ENCODE measurements at places on chromosomes 2 and 18.

DNA sequence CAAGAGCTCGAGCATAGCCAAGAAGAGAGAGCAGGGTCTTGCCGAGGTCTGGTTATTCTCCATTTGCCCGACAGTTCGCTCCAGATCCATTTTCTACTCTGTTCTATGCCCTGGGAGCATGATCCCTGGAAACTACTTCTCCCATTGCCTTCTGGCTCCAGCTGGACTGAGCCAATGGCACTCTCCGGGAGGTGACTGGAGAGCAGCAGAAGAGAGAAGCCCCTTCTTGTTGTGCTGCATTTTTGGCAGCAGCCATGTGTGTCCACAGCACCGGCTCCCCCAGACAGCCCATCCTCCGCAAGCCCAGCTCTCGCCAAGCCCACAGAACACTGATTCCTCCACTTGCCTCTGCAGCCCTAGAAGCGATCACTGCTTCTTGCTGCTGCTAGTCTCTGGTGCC is 345.5 kb downstream of the TNS1 start:
- DNase-seq = no peak

- DNase-seq = no peak
Observed at GRCh38 chr2:225510796-225511195, 111.3 kb downstream of the NYAP2 start.

GRCh38 chr2:314561-315336 is 26.9 kb upstream of the ALKAL2 start:
- no peak for DNase-seq

GRCh38 chr2:216650626-216651257 is 17.5 kb downstream of the IGFBP2 start:
- no peak for DNase-seq

DNA sequence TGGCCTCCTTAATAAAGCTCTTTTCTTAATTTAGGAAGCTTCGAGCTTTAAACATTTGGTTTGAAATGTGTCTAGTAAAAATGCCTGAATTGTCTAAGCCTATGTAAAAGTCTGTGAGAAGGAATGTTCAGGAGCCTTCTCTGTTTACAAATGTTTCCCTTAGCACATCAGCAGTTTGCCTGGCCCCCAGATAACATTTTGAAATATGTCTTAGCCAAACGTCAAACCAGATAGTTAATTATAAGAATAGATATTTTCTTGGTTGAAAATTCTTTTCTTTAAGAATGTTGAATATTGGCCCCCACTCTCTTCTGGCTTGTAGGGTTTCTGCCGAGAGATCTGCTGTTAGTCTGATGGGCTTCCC is 498.6 kb downstream of the CCDC85A start:
- no peak for DNase-seq

GRCh38 chr2:168097431-168097830 is 150.0 kb downstream of the STK39 start:
- peak; percentile 98 for DNase-seq

DNA sequence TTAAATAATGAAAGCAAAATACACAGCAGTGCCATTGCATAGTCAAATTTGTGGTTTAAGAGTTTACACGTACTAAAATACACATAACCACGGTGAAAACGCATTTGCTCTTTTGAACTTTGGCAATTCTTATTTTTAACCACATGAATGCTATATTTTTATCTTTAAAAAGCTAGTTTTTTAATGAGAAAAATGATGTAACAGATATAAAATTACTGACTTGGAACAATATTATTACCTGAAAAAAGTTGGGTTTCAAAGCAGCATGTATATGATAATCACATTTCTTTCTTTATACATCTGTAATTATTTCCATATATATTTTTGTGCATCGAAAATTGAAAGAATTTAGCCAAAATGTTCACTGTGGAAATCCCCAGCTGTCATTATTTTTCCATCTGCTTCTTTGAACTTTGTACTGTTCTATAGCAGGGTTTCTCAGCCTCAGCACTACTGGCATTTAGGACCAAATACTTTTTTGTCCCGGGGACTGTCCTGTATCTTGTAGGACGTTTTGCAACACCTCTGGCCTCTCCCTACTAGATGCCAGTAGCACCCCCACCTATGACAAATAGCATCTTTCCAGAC is 75.9 kb upstream of the CAB39 start:
- DNase-seq = no peak

GRCh38 chr2:104249629-104250028 is 604.3 kb upstream of the POU3F3 start:
- no peak for DNase-seq

- peak; percentile 72 for DNase-seq
Observed at GRCh38 chr18:77057006-77057395, 75.6 kb downstream of the MBP start.

DNA sequence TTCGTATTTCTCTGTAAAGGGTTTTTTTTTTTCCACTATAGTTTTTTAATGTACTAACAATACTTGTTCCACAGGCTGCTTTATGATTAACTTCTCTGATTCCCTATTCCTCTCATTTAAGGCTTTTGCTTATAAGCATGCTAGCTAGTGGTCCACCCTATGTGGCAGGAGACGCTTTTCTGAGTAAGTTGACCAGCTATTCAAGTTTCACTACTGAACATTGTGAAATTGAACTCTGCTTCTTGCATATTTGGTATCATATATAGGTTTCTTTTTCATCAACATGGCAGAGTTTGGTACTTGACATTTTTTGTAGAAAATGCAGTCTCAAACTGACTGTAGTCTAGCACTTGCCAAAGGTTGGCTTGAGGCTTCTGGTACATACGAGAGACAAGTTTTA is 74.2 kb downstream of the OTX1 start:
- DNase-seq = no peak

GRCh38 chr2:164538240-164538866 is 82.9 kb downstream of the GRB14 start:
- DNase-seq = no peak

- no peak for DNase-seq
Observed at GRCh38 chr2:20042531-20042930, 8.9 kb downstream of the LAPTM4A start.

DNA sequence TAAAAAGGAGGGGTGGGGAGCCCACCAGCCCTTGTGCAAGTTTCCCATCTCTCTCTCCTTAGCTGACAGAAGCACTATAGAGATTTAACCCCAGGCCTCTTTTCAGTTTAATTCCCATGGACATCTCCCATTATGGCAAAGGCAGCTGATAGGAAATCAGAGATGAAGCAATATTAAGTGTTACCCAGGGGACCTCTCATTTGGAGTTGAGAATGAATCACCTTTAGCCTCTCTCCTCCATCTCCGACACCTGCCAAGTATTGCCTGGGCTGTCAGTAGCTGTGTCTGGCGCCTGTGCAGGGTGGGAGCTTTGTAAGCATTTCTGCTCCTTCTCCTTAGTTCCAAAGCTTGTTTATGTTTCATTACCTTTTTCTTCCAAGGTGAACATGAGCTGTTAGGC is 109.0 kb downstream of the AQP4 start:
- DNase-seq = no peak

DNA sequence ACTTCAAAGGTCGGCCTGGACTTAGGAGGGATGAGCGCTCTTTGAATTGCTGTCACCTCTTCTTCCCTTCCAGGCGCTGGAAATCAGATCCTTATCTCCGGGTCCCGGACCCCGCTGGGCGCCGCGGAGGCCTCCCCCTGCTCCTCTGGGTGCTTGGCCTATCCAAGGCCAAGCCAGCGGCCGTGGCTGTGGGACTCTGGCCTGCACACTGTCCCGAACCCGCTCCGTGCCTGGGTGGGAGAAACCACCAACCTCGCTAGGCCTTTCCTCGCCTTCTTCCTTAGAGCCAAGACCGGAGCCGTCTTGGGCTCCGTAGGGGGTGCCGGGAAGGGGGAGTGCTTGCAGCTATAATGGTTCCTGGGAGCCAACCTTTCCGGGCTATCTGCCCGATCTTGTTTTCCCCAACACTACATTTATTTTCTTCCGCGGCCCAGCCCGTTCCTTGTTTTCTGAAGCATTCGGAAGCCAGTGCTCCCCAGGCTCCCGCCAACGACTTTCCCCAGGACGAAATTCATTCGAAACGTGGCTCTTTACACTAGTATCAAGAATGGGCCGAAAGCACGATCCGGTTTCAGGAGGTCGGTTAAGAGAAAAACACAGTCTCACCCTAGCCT is 2.4 kb downstream of the OSR1 start:
- no peak for DNase-seq

GRCh38 chr2:221553333-221553732 is 18.8 kb downstream of the EPHA4 start:
- DNase-seq = no peak

DNA sequence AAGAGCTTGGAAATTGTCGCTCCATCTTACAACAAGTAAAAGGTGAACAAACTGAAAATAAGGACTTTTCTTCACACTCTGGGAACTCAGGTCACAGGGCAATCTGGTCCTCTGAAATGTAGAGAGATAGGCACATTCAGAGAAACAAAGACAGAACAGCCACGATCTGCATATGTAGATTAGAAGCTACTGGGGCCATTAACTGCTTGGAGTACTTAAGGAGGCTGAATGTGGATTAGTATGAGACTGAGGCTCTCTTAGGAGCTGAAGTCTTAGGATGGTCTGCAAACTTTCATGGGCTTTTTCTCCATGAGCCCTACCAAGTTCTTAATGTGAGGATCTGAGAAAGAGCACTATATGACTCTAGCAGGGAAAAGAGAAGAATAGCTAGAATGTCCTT is 265.3 kb upstream of the NXPH2 start:
- DNase-seq = no peak

DNA sequence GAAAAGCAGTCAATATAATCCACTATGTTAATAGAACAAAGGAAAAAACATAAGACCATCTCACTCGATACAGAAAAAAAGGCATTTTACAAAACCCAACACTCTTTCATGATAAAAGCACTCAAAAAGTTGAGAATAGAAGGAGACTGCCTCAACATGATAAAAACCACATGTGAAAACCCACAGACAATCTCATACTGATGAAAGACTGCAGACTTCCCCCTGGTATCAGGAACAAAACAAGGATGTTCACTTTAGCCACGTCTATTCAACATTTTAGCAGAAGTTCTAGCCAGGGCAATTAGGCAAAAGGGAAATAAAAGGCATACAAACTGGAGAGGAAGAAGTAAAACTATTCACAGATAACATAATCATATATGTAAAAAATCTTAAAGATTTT is 285.9 kb downstream of the EIPR1 start:
- no peak for DNase-seq

- DNase-seq = no peak
Observed at GRCh38 chr18:52289392-52289791, 50.6 kb upstream of the DCC start.

GRCh38 chr18:56982766-56983165 is 164.1 kb upstream of the BOD1L2 start:
- no peak for DNase-seq

GRCh38 chr2:34663314-34663713 is 1064.2 kb upstream of the FAM98A start:
- DNase-seq = no peak

DNA sequence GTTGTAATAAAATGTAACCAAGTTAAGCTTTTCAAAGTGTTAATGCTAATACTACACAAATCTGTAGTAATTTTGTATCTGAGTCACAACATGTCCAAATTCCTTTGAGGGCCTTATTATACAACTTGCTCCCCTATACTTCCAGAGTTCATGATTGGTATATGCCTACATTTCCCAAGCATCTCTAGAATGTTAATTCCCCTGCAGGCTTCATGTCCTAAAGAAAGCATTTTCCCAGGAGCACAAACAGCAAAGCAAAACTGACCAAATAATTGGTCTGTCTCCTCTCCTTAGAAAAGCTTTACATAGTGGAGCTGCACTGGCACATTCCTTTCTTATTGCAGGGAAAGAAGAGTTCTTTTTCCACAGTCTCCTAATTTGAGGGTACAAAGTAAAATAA is 3.7 kb downstream of the ALS2 start:
- DNase-seq = peak; percentile 45

GRCh38 chr2:38509314-38509946 is 93.3 kb downstream of the HNRNPLL start:
- peak; percentile 24 for DNase-seq
